ENCODE measurements at places on chromosomes 6 and 20.

- no peak for DNase-seq
Observed at GRCh38 chr6:131803007-131803769, 4.6 kb upstream of the ENPP1 start.

- no peak for DNase-seq
Observed at GRCh38 chr20:10228330-10228729, 9.7 kb downstream of the SNAP25 start.

GRCh38 chr6:136236466-136237293 is 13.4 kb downstream of the MTFR2 start:
- DNase-seq = no peak

DNA sequence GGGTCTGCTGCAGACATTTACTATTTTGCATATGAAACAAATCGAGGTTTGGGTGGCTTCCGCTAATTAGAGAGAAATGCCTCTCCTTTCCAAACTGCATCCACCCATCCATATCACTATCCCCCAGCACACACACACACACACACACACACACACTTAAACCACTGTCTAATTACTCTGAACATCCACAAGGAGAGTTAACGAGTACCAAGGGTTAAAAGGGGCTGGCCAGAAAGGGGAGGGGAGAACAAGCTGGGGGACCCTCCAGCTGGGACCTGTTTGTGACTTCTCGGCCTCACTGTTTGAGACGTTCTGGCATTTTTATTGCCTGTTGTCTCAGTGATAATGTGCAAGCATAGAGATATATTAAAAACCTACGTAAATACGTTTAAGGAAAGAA is 261.2 kb downstream of the FOXC1 start:
- no peak for DNase-seq

GRCh38 chr20:61731363-61732181 is 334.1 kb downstream of the TAF4 start:
- DNase-seq = no peak

DNA sequence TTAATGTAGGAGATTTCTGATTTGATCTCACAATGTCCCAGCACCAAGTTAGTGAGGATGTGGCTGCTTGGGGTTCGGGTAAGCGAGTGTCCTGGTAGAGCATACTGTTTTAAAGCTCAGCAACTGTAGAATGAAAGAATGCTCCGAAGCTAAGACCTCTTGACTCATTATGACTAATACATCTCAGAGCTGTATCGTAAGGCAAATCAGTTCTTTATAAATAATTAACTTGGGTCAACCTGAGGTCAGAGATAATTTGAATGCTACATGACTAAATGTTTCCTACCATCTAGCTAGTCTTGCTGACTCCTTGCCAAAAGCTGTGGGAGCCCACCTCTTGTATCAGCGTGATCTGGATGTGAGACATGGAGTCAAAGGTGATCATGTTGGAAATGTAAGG is 128.8 kb upstream of the PDE7B start:
- no peak for DNase-seq

DNA sequence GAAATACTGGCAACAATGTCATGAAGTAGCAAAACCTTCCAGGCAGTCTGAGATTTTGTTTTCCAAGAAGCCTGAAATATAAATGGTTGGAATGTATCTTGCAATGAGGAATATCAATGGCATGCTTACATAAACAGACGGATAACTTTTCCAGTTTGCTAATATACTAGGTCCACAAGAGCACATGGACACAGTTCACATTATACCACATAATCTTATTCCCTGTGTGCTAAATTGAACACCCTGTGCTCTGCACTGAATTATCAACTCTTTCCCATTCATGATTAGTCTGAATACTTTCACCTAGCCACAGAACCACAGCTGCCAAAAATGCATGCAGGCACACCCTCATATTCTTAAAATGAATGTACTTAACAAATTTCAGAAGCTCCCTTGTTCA is 274.3 kb downstream of the COL12A1 start:
- DNase-seq = peak; percentile 36

GRCh38 chr6:53532942-53533341 is 12.0 kb downstream of the GCLC start:
- no peak for DNase-seq

All from smooth muscle cell of the brain vasculature (primary cell).